ENCODE measurements at places on chromosomes 4 and X. TPM values are rescaled to one million over a fixed set of nuclear protein-coding genes. Genes with fewer than 3 reads are reported as not detected.

The FGD1 gene
- total RNA-seq: 9.5 TPM

The PHKA1 gene
- total RNA-seq: 21.1 TPM

The CT55 gene
- total RNA-seq: not detected

The DMP1 gene
- not detected for total RNA-seq

The IQCM gene
- total RNA-seq: not detected

The DUSP21 gene
- total RNA-seq: not detected
